ENCODE measurements at places on chromosomes 1 and 21.

- no peak for DNase-seq
Observed at GRCh38 chr1:30397576-30397975, 325.8 kb downstream of the MATN1 start.

GRCh38 chr1:69710484-69711189, 142.9 kb downstream of the LRRC7 start:
- peak; percentile 23 for DNase-seq

GRCh38 chr1:45033356-45033755, 21.3 kb downstream of the UROD start:
- no peak for DNase-seq

- DNase-seq: no peak
Observed at GRCh38 chr1:20974951-20975350, 187.8 kb upstream of the HP1BP3 start.

DNA sequence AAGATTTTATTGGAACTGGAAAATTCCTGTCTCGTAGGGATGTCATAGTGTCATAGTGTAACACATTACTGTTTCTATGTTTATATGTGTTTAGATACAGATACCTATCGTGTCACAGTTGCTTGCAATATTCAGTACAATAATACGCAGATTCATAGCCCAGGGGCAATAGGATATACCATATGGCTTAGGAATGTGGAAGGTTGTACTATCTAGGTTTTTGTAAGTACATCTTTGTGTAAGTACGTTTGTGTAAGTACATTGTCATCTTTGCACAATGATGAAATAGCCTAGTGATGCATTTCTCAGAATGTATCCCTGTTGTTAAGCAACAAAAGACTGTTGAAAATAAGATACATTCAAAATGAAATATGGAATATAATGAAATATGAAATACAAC, 68.9 kb downstream of the CAMTA1 start:
- DNase-seq: no peak

GRCh38 chr1:208250613-208251012, 6.4 kb upstream of the PLXNA2 start:
- DNase-seq: no peak

GRCh38 chr1:7171168-7171567, 385.9 kb downstream of the CAMTA1 start:
- no peak for DNase-seq

DNA sequence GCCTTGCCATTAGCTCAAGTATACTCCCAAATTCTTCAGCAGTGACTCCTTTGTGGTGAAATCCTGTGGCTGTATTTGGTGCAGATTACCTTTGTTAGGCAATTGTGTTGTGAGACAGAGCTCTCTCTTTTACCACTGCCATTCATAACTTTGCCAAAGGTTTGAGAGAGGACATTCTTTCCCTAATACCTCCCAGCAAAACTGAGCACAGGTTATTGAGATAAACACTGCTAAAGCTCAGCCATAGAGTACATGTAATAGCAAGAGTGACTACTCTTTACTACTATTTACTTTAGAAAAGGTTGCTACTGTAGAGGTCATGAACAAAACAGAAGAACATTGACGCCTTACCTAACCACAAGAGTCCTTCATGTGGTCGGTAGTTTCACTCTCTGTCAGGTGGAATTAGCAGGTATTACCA, 514.0 kb upstream of the ADAMTS5 start:
- no peak for DNase-seq

DNA sequence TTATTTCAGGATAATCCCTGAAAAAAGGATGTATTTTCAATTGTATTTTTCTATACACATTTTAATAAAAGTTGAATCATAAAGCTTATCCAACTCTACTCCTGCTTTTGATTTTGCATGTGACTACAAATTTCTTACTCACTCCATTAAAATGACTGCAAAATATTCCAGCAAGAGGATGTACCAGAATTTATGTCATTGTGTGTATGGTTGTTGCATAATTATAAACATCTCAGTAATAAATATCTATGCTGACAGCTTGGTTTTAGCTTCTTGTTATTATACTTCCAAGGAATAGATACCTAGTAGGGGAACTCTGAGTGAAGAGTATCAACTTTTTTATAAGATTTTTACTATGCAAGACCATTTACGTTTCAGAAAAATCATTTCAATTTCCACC, 463.2 kb upstream of the RUNX1 start:
- DNase-seq: no peak

DNA sequence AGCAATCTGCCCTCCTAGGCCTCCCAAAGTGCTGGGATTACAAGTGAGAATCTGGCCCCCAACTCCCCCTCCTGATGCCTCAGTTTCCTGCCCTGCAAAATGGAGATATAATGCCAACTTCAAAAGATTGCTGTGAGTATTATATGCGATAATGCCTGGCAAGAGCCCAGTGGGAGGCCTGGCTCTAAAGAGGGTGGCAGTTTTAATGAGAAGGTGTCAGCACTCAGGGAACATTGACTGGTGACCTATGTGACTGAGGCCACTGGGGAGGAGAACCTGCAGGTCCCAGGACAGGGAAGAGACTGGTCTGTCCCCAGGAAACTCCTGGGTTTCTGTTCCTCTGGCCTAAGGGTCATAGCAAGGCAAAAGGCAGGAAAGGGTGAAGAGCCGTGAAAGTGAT, 11.0 kb downstream of the HSPG2 start:
- DNase-seq: no peak

All from renal cortex interstitium (tissue), 15 donors.